Cortex of kidney (tissue), 1 donor: ENCODE measurements at places on chromosomes 3 and 15.

DNA sequence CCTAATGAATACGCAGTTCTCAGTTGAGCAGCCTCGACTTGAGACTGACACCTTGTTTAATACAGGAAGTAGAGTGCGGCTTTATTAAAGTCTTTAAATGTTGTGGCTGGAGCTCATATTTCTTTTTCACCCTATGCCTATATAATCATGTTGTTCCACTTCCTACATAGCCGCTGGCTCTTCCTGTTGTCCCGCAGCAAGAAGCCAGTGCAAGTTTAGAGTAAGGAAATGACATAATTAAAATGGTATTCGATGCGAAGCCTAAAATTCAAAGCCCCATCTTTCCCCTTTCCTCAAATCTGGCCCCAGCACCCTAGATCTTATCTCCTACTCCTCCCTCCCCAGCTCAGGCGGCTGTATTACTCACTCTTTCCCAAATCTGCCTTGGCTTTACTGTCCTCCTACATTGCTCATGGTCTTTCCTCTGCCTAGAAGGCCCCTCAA lies 7.5 kb upstream of the PHLDB2 start:
- no peak for DNase-seq

GRCh38 chr3:105746231-105746996 lies 122.4 kb downstream of the CBLB start:
- no peak for DNase-seq

DNA sequence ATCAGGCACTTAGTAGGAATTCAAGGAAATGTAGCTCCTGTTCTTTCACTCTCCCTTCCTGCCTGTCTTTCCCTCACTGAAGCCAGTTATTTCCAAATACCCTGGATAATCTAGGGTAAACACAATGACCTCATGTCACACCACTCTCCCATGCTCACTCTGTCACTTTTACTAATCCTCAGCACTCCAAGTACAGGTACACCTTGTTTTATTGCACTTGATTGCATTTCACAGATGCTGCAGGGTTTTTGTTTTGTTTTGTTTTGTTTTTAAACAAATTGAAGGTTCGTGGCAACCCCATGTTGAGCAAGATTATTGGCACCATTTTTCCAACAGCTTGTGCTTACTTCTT lies 40.8 kb downstream of the PPM1L start:
- DNase-seq: no peak

DNA sequence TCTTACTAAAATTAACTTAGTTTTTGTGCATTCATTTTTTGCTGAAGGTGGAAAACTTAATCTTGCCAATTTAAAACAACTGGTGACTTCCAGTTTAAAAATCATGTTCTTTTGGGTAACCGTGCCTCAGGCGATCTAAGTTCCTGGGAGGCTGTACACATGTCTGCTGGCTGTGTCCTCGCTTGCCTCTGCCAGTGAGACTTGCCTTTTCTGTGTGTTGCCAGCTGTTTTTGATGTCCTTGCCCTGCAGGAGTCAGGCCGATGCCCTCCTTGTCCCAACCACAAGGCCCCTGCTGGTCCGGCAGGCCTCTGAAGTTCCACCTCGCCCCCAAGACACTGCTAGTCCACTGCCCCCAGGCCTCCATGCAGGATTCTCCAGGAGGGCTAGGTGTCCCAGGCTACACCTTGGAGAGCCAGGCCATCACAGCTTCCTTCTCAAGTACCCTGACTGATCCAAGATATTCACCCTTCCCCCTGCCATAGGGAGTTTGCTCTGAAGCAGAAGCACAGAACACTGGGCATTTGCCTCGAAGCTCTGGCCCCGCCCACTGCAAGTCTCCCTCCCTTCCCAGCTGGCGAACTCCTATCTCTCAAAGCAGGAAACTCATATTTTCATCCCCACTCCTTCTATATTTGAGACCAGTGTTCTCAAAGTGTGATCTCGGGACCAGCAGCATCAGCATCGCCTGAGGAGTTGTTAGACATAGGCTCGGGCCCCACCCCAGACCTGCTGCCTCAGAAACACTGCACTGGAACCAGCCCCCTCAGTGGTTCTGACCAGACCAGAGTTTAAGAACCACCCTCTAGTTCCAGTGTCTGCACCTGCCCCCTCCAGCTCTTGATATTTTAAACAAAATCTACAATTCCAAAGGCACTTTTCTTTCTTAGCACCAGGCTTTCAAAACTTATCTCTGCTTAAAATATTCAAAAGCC lies 185.8 kb upstream of the UBE2E1 start:
- DNase-seq: no peak

GRCh38 chr3:128011140-128011539 lies 41.1 kb upstream of the SEC61A1 start:
- DNase-seq: no peak

DNA sequence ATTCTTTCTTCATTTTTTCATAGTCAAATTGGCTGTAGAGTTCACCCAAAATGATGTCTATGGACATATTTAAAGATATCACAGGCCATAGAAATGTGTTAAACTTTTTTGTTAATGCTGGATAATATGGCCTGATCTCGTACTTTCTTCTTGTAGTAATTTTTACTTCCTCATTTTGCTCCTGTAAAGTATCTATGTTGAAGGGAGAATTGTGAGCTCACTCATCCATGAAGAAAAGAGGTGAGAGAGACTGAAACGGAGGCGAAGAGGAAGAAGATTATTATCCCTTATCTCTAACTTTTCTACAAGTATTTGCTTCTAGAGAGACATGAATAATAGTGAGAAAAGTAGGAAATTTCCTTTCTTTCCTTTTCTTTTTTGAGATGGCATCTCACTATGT lies 613.8 kb upstream of the TBL1XR1 start:
- no peak for DNase-seq

GRCh38 chr15:90818251-90819210 lies 49.9 kb upstream of the FURIN start:
- DNase-seq: no peak

DNA sequence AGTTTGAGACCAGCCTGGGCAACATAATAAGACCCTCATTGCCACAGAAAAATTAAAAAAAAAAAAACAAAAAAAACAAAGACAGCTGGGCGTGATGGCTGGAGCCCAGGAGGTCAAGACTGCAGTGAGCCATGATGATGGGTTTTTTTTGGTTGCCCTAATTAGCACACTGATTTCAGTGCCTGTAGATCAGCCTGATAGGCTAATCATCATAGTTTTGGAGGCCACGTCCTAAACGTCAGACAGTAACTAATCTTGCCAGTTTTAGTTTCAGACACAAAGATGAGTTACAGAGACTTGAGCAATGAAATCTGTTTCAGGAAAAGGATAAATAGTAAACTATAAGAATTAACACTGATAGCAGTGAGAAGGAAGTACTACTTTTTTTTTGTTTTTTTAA lies 55.4 kb downstream of the LRCH3 start:
- no peak for DNase-seq

DNA sequence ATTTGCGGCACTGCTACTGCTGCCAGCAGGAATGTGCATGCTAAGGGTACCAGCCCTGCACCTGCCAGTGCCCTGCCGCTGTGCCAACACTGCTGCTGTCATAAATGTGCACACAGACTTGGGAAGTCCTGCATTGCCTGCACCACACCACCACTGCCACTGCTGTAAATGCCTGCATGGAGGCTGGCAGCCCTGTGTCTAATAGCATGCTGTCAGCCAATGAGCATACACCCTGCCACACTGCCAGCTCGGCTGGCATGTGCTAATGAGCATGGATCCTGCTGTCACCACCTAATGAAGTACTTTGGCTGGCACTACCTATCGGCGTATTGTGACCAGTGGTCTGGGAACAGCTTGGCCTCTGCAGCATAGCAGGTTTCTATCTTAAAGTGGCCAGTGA lies 981.8 kb upstream of the GBE1 start:
- DNase-seq: no peak

DNA sequence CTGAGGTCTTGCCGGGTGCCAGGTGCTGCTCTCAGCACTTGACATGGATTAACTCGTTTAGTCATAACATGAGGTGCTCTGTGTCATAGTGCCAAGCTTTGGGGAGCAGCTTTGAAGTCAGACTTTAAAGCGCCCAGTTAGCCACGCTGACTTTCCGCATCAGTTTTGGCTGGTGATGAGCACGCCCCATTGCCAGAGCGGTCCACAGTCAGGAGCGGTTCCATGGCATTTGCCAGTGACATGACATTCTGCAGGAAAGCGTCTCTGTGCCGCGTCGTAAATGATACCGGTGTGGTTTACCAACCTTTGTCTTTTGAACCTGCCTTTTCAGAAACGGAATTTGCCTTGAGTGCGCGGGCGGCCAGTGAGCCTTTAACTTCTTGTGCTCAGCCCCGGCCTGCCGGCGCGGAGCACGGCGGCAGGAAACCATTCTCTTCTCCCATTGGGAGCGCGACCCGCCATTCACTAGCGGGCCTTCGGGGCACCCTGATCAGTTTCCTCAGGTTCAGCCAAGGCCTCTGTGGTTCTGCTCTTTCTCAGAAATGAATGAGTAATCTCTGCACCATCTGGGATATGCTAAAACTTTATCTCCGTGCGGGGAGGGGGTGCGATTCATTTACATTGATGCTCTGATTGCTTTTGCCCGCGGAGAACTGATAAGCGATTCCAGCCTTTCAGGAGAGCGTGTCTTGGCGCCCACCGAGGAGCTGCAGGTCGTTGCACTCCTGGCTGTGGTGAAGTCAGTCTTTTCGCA lies 1.7 kb upstream of the SLC2A2 start:
- no peak for DNase-seq

DNA sequence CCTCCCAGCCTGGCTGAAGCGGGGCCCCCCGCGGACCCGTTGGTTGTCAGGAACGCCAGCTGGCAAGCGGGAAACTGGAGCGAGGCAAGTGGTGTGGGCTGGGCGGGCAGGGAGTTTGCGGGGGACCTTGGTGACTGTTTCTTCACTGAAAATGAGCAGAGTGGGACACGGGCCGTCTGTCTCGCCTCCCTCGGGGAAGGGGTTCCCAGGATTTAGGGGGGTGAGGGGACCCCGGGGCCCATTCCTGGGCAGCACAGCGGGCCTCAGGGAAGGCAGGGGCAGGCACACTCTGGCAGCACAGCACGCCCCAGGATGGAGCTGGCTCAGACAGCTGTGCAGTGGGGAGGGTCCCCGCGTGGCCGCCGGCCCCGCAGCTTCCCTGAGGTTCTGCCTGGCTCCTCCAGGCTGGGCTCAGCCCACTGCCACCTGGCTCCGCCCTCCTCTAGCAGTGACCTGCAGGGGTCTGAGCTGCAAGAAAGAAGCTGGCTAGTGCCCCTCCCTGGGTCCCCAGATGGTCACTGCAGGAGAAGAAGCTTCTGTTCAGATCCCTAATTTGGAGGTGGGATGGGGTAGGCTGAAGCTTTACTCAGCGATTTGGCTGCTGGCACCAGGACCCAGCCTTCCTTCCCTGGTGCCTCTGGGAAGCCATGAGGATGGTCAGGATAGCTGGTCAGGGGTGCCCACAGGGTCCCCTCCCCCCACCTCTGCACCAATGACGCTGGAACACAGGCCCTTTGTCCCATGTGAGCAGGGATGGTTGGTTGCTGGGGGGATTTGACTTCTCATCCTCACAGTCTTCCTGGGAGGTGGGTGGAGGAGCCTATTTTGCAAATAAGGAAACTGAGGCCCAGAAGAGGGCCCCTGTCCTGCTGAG lies 90.4 kb downstream of the TBC1D2B start:
- no peak for DNase-seq

DNA sequence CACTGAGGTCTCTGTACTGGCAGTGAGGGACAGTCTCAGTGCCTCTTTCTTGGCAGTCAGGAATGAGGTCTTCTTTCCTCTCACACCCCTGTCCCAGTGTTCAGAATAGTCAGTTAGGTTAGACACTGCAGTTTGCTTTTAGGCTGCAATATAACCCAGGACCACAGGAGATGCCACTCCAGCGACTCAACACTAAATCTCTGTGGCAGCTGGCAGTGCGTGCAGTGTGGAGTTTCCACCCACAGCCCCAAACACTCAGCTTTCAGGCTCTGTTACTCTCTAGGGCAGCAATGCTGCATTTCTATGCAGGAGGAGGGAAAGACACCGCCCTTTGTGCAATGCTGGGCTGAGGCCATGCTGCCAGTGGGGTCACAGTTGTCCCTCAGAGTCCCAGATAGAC lies 150.2 kb upstream of the SUCLG2 start:
- DNase-seq: no peak

- DNase-seq: no peak
Observed at GRCh38 chr3:171955598-171955997, 83.8 kb upstream of the FNDC3B start.

DNA sequence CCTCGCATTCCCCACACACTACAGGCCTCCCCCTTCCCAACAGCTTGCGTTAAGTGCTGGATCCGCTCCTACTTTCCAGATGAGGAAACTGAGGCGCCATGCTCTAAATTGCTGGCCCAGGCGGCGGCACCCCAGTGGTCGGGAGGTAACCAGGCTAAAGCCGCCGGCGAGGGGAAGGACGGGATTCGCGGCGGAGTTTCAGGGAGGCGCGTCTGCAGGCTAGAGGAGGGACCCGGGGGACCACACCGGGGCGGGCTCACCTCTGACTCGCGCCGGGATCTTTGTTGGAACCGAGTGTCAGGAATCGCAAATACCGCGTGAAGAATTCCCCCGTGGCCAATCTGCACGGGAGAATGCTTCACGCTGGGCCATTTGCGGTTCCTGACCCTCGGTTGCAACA lies 24.6 kb upstream of the PTPN23 start:
- no peak for DNase-seq

GRCh38 chr3:20772869-20773268 lies 586.9 kb upstream of the SGO1 start:
- DNase-seq: no peak

GRCh38 chr3:31482493-31483200 lies 50.1 kb upstream of the STT3B start:
- DNase-seq: no peak

DNA sequence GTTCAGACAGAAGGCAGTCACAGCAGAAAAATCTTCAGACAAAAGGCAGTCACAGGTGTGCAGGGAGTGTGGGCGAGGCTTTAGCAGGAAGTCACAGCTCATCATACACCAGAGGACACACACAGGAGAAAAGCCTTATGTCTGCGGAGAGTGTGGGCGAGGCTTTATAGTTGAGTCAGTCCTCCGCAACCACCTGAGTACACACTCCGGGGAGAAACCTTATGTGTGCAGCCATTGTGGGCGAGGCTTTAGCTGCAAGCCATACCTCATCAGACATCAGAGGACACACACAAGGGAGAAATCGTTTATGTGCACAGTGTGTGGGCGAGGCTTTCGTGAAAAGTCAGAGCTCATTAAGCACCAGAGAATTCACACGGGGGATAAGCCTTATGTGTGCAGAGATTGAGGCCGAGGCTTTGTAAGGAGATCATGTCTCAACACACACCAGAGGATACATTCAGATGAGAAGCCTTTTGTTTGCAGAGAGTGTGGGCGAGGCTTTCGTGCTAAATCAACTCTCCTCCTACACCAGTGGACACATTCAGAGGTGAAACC lies 27.6 kb downstream of the ZNF589 start:
- DNase-seq: no peak

GRCh38 chr3:45978006-45978761 lies 17.4 kb downstream of the FYCO1 start:
- no peak for DNase-seq

GRCh38 chr15:25664761-25665160 lies 198.4 kb downstream of the ATP10A start:
- DNase-seq: no peak
